Ovary (tissue), 10 donors: ENCODE measurements at places on chromosomes 4 and X. TPM values are rescaled to one million over a fixed set of nuclear protein-coding genes. Genes with fewer than 3 reads are reported as not detected.

The LIMCH1 gene
- total RNA-seq, result 36.0 TPM

DNA sequence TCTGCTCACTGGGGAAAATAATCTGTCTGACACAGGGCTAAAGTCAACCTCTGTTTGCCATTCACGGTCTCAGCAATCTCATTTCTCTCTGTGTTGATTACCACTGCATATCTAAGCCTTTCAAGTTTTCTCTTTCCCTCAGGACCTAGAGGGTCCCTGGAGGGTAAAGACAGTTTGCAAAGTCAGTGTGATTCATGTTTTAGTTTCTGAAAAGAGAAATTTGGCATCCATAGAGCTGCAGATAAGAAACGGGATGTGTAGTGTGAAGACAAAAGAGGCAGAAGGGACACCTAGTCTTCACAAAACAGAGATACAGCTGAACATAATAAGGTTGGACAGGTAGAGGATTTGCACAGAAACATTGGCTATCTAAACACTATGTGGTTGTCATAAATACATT lies 34.5 kb upstream of the KDR start:
- no peak for DNase-seq

- DNase-seq, result no peak
Observed at GRCh38 chr4:66609014-66609413, 936.3 kb downstream of the CENPC start.

The MAOB gene
- total RNA-seq, result 192 TPM

DNA sequence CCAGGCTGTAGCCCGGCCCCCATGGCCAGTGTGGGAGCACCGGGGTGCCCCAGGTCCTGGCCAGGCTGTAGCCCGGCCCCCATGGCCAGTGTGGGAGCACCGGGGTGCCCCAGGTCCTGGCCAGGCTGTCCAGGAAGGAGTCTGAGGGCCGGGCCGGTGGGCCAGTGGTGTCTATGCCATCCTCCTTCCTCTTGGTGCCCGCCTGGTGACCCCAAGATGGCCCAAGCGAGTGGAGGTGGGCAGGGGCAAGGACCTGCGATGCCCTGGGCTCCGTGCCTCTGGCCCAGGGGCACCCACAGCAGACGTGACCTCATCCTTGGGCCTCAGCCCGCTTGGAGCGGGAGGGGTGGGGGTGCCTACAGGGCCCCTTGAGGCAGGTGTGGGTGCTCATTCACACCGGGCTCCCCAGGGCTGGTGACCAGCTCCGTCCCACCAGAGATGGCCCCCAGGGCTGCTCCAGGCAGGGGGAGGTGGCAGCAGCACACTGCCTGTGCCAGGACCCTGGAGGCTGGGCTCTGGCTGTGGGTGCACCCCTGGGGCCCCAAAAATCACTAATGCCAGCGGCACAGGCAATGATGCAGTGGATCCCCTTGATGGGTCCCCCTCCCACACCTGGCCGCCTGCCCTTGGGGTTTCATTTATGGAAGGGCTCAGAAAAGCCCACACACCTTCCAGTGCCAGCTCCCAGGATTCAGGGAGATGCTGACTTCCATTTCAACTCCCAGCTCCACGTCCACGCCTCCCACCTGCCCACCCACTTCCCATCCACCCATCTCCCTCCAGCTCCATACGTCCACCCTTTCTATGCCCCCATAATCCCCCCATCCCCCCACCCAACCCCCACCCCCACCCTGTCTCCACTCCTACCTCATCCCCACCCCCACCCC lies 35.8 kb downstream of the TACC3 start:
- no peak for DNase-seq

GRCh38 chrX:99722094-99722493 lies 688.0 kb downstream of the PCDH19 start:
- no peak for DNase-seq

DNA sequence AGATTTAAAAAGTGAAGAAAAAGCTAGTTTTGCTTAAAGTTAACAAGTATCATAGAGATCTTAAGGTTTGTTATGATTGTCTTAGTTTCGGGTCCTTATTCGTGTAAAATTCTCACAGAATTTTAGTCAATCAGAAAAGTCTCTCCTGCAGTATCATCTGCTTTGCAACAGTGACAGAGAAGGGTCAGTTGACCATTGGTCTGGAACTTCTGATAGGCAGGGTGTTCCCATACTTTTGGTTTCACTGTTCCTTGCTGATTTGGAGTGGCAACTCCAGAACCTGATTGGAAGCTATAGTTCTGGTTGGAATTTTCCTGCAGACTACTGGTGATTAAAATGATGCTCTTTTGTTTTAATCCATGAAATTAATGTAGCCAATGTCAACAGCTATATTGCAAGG lies 1.8 kb downstream of the IL15 start:
- no peak for DNase-seq

The F8A3 gene
- total RNA-seq, result 6.1 TPM

DNA sequence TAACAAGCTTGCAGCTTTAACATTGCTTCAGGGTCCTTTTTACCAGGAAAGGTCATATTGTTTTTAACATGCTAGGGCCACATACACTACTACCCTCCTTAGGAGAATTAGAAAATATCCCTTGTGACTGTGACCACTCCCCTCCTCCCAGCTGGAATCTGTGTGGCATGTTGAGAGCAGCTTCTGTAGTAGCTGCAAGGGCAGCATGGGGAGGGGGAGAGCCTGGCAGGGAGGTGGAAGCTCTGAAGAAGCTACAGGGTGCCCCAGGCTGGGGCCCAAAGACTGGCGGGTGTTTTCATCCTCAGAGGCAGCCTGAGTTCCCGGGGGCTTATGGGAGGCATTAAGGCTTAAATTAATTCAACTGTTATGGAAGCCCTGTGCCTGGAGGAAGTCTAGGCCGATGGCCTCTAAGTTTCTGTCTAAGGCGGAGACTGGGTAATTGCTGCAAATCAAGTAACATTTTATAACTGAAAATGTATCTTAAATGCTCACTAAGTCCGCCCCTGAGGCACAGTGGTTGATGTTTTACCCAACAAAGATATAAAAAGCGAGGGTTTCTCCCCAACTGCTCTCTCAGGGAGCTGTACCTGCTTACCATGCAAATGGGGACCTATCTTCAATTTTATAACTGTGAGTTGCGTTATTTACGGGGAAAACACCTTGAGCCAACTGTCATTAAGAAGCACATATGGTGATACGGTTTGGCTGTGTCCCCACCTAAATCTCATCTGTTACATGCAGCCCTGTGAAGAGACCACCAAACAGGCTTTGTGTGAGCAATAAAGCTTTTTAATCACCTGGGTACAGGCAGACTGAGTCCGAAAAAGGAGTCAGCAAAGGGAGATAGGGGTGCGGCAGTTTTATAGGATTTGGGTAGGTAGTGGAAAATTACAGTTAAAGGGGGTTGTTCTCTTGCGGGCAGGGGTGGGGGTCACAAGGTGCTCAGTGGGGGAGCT lies 37.4 kb upstream of the STS start:
- DNase-seq, result no peak

The CNGA1 gene
- not detected for total RNA-seq

The GPR119 gene
- not detected for total RNA-seq

DNA sequence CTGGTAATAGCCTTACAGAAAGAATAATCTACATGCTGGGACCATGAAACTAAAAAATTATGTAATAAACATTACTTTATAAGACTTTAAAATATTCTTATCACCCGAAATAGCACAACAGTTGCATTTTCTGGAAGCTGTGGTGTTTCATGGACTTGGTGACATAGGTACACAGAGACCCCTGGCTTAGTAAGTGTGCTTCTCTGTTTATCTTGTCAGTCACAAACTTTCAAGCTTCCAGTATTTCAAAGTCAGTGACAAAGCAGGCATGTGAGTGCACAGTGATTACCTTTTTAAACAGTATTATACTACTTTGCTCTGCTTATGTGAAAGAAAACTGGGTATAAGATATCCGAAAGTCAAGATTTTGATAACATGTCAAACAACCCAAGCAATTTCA lies 84.3 kb downstream of the PAPSS1 start:
- DNase-seq, result no peak

The ARMCX2 gene
- 39.0 TPM for total RNA-seq

DNA sequence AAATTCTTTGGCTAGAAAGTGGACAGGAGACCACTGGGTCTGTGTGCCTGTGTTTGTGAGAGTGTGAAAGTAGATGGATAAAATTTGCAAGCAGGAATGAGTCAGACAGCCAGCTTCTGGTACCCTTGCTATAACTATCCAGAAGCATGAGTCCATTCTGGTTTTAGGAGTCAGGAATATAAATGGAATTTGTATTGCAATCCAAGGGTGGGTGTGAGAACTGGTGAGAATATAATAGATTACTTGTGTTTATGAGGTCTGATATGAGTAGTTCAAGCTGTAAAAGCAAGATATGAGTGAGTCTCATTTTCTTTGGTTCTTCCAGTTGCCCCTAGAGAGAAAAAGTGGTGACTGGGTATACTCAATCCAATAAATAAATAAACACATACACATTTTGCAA lies 212.7 kb upstream of the TAPT1 start:
- no peak for DNase-seq

GRCh38 chrX:42097486-42097885 lies 174.1 kb upstream of the CASK start:
- DNase-seq, result no peak

DNA sequence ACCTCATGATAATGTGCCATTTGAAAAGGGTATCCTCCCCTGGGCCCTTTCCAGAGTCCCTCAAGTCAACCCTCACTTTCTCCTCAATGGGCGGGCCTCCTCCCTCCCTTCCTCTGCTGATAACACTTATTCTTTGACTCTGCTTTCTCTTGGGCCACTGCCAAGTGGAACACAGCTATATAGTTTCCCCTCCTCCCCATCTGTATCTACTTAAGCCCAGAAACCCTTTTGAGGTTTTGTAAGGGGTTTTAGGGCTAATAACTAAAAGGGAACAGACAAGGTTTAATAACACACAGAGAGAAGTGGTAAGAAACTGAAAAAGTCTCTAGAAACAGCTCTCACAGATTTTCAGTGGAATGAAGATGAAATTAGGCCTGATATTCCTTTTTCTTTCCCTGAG lies 116.7 kb downstream of the GPC3 start:
- no peak for DNase-seq

The AKAP17A gene
- total RNA-seq, result 76.7 TPM

DNA sequence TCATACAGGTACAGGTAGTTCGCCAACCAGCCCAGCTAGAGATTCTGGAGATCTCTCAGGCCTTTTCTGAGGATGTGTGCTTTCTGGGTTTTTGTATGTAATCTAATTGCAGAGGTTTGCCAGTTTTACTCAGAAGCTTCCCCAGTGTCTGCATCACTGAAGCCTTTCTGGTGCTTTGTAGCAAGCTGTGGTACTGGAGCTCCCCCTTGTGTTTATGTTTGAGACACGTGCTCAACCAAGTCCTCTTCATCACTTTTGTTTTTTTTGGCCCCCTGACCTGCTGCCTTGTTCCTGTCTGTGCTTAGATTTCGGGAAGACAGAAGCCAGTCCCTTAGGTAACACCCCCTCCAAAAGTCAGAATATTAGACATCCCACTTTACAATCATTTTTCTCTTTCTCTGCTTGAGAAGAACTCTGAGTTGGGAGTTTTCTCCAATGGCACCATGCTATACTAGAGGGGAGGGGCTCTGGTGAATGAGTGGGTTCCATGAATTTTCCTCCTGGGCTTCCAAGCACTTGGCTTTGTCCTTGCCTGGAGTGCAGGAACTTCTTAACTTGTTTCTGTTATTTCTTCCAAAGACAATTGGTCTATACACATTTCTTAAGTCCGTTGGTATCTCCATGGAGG lies 128.4 kb upstream of the TBC1D9 start:
- DNase-seq, result no peak

DNA sequence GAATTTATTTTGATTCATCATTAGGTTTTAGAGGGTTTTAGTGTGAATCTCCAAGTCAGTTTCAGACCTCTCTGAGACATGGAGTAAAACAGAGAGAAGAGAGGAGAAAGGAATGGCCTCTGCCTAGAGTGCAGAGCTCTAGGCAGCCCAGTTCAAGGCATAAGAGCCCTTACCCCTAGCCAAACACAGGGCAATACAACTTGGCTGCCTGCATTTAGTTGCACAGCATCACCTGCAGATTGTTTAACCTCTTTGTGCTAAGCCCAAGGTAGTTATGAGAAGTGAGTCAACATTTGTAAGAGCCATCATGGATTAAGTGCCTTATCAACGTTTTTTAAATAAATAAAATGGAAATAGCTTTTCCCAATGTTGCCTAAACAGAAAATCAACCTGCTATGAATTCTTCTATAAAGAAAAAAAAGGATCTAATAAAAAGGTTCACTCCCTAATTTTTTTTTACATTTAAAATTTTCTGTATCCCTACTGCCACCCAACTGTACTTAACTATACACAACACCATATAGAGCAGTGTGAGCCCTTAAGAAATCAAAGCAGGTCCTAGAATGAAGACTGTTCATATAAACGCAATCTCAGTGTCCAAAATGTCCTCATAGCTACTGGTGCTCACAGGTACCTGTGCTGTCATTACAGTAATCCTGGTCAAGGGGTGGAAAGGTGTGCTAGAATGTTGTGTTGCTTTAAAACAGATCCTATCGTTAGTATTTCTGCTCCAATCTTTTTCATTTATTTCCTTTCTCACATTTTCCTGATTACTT lies 36.0 kb downstream of the PF4 start:
- DNase-seq, result no peak

The TRPC5OS gene
- total RNA-seq, result not detected

GRCh38 chrX:84216406-84216805 lies 28.4 kb upstream of the RPS6KA6 start:
- no peak for DNase-seq

The SMARCAD1 gene
- 30.5 TPM for total RNA-seq

- DNase-seq, result peak; percentile 34
Observed at GRCh38 chr4:14856062-14856933, 146.0 kb upstream of the CPEB2 start.

The SCOC gene
- total RNA-seq, result 40.5 TPM

DNA sequence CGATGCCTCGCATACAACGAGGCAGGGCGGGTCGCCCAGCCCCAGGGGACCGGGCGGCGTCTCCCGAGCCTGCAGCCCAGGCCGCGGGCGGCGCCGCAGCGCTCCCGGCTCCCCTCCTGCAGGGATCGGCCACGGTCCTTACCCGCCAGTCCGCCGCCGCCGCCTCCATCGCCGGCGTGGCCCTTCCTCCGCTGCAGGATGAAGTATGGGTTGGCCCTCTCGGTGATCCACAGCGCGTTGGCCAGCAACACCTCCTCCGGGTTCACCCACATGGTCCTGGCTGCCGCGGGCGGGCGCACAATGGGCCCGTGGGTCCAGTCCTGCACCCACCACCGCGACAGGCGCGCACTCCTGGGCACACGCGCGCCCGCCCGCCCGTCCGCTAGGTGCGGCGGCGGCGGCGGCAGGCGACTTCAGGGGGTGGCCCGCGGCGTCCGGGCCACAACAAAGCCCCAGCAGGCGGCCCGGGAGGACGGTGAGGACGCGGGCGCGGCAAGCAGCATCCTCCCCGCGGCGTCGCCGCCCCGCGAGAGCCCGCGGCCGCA lies 339 bp downstream of the TBC1D9 start:
- DNase-seq, result peak; percentile 55
